Breast epithelium (tissue), 4 donors: ENCODE measurements at places on chromosomes 16 and 17.

GRCh38 chr17:46202424-46202823 is 9.2 kb upstream of the KANSL1 start:
- DNase-seq = no peak

GRCh38 chr16:966505-966904 is 4.3 kb downstream of the LMF1 start:
- DNase-seq = no peak

GRCh38 chr16:24580665-24581064 is 41.3 kb downstream of the RBBP6 start:
- DNase-seq = no peak

- no peak for DNase-seq
Observed at GRCh38 chr16:85994492-85995490, 95.8 kb downstream of the IRF8 start.

- DNase-seq = no peak
Observed at GRCh38 chr17:5759501-5759925, 175.2 kb upstream of the NLRP1 start.
